ENCODE measurements at places on chromosomes 4 and X. TPM values are rescaled to one million over a fixed set of nuclear protein-coding genes. Genes with fewer than 3 reads are reported as not detected.

- DNase-seq = no peak
Observed at GRCh38 chrX:152892999-152893891, 4.6 kb upstream of the ZNF185 start.

IGBP1 gene
- total RNA-seq = 107 TPM

ADGRA3 gene
- 16.1 TPM for total RNA-seq

GASK1B gene
- 4.4 TPM for total RNA-seq

GLRA3 gene
- not detected for total RNA-seq

- DNase-seq = no peak
Observed at GRCh38 chr4:142314247-142314646, 531.9 kb downstream of the INPP4B start.

GRCh38 chrX:70013466-70014381 is 36.0 kb downstream of the AWAT2 start:
- DNase-seq = no peak

DNA sequence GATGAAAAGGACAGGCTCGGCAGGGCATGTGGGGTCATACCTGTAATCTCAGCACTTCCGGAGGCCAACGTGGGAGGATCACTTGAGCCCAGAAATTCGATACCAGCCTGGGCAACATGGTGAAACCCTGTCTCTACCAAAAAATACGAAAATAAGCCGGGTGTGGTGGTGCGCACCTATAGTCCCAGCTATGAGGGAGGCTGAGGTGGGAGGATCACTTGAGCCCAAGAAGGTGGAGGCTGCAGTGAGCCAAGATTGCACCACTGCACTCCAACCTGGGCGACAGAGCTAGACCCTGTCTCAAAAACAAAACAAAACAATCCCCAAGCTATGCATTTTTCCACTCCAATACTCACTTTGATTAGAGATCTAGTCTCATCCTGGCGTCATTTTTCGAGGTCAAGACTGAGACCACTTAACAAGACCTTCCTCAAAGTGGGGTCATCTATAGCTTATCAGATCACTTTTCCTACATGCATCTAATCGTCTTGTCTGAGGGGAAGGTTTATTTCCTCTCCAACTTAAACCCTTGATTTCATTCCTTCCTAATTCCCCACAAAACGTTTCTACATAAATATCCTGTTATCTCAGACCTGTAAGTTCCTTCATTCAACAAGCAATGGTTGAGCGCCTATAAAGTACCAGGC is 1.3 kb downstream of the NKAP start:
- DNase-seq = no peak

DNA sequence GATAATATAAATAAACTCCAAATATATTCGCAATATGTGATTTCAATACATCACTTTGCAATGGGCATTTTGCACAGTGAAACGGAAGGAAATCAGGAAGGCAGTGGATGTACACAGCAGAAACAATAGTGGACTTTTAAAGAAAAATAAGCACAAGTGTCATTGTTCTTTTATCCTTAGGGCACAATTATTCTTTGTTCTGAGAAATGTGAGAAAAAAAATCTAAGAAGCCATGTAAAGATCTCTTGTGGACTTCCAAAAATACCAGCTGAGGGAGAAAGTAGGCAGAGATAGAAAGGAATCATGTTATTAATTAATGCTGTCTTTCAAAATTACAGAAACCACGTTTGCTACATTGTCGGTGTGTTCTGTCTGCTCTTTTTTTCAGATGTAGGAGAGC is 17.6 kb upstream of the PRRG1 start:
- DNase-seq = no peak

DNA sequence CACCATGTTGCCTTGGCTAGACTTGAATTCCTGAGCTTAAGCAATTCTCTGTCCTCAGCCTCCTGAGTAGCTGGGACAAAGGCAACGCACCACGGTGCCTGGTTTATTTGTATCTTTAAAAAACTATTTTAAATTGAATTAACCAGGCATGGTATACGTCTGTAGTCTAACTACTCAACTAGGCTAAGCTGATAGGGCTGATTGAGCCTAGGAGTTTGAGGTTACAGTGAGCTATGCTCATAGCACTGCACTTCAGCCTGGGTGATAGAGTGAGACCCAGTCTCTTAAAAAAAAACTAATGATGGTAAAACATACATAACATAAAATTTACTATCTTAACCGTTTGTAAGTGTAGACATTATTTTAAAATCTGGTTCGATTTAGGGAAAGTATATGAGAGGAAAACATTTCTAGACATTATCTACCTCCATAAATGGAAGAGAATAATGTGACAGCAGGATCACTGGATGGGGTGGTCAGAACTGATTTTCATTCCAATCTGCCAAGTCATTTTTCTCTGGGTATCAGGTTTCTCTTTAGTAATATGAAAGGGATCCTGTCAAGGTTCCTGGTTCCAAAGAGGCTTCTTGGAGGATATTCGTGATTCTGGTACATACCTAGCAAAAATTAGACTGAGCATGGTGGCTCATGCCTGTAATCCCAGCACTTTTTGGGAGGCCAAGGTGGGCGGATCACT is 8.7 kb upstream of the ITGB1BP2 start:
- peak; percentile 81 for DNase-seq

KLHL13 gene
- total RNA-seq = 4.6 TPM

EGF gene
- total RNA-seq = 4.9 TPM

Data from M059J (cell line).